ENCODE measurements at places on chromosomes 3 and 15.
A peak's percentile ranks its signal among the peaks of the same experiment; 100 is the strongest.

GRCh38 chr3:104642827-104643226 is 723.9 kb upstream of the ALCAM start:
- no peak for DNase-seq

GRCh38 chr3:178345944-178346343 is 190.3 kb upstream of the KCNMB2 start:
- no peak for DNase-seq

GRCh38 chr15:68145706-68146105 is 59.4 kb downstream of the CALML4 start:
- no peak for DNase-seq

- no peak for DNase-seq
Measured at GRCh38 chr3:195147649-195148080, 123.3 kb downstream of the XXYLT1 start.

DNA sequence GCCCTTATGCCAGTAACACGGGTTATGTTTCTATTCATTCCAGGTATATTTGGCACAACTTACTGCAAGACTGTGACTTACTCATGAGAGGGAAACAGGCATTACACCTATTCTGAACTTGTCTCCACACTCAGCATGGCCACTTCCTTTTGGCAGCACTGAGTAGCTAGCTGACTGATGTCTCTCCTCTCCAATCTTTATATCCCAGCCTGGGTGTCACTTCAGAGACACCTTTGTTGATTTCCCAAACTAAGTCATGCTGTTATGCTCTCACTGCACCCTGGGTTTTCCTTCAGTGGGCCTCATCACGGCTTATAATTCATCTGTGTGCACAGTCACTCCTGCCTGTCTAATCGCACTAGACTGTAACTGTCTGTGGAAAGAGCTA is 114.8 kb downstream of the MYLK start:
- no peak for DNase-seq

- no peak for DNase-seq
Measured at GRCh38 chr3:5754602-5755001, 567.1 kb downstream of the EDEM1 start.

- no peak for DNase-seq
Measured at GRCh38 chr15:50141856-50142255, 22.8 kb upstream of the ATP8B4 start.

DNA sequence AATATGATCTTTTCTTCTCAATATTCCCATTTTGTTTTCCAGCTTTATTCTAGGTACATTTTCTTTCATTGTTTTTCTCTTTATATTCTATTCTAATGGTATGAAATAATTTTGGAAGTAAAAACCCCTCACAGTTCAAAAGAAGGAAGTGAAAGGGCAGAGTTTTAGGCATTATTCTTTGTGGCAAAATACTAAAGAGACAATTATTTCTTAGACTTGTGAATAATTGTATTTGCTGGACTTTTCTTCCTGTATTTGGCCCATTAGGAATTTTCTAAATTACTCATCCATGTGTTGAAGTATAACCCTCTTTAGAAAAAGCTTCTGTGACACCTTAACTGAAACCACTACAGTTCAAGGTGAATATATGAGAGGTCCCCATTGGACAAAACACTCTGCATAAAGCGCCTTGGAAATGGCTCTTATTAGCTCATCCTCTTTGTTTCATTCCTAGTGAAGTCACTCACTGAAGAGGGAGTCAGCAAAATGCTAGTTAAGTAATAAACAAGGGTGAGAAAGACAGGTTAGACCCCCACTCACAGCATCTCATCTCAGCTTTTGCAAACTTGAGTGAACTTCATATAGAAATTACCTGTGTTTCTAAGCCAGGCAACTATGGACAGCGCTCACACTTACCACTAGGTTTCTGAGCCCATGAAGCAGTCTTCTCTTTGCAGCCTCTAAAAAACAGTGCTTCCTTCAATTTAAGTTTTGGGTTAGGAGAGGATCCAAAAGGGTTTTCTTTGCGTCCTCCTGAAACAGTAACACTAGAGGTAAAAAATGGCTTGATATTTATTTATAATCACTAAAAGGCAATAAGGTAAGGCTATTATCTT is 327.5 kb downstream of the ARPP21 start:
- no peak for DNase-seq

- DNase-seq, result no peak
Measured at GRCh38 chr3:52679199-52679538, 6.5 kb downstream of the PBRM1 start.

GRCh38 chr3:33834096-33834453 is 35.6 kb downstream of the PDCD6IP start:
- no peak for DNase-seq

GRCh38 chr15:31077181-31077580 is 24.3 kb downstream of the TRPM1 start:
- no peak for DNase-seq

GRCh38 chr15:74800559-74801094 is 12.0 kb upstream of the LMAN1L start:
- DNase-seq, result no peak

- no peak for DNase-seq
Measured at GRCh38 chr3:46062679-46063078, 35.4 kb upstream of the XCR1 start.

GRCh38 chr3:38534180-38534579 is 38.0 kb downstream of the EXOG start:
- no peak for DNase-seq

DNA sequence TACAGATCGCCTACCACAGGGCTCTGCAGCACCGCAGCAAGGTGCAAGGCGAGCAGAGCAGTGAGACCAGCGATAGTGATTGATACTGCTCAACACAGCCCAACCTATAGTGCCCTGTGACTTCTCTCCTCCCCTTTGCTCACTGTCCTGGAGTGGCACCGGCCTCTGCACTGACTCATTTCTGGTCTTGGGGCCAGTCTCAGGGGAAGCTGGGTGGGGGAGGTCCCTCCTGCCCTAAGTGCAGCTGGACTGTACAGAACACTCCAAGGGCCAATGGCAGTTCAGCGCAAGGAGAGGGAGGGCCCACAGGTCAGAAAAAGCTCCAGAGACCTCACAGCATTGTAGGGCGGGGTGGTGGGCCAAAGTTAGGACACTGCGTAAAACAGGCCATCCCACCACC is 2.5 kb upstream of the OGG1 start:
- DNase-seq, result no peak

DNA sequence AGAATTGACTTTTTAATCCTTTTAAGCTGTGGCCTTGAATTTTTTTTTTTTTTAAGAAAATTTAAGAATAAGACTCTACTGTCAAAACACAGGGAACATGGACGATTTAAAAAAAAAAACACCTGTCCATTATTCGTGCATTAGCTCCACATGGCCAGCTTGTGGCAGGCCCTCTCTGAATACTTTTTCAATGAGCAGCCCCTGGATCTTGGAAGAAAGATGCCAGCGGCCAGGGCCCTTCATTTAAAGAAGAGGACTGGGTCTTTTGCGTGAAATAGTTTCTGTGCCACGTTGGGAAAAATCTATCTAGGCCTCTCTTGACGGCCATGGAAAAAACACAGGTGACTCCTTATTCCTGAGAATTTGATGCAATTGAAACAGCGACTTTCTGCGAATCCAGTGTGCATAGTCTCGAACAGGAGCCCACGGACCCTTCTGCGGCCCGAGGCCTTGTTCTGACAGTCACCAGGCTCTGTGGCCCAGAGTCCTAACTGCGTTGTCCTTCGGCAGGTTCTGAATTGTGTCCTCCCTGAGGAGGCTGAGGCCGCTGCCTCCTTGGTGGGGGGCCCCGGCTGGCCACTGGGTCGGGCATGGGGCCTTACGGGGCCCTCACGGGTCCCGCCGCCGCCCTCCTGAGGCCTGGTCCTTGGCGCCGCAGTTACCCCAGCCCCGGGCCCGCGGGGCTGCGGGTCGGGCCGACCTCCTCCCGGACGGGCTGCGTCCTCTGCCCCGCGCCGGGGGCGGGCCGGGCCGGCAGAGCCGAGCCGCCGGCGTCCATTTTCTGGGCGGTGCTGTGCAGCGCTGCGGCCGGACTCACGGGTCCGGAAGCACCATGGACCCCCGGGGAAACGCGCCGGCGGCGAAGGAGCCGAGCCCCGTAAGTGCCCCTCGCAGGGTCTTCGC is 33.5 kb downstream of the ZBTB38 start:
- peak; percentile 40 for DNase-seq

- no peak for DNase-seq
Measured at GRCh38 chr3:46860017-46860809, 3.0 kb downstream of the MYL3 start.

DNA sequence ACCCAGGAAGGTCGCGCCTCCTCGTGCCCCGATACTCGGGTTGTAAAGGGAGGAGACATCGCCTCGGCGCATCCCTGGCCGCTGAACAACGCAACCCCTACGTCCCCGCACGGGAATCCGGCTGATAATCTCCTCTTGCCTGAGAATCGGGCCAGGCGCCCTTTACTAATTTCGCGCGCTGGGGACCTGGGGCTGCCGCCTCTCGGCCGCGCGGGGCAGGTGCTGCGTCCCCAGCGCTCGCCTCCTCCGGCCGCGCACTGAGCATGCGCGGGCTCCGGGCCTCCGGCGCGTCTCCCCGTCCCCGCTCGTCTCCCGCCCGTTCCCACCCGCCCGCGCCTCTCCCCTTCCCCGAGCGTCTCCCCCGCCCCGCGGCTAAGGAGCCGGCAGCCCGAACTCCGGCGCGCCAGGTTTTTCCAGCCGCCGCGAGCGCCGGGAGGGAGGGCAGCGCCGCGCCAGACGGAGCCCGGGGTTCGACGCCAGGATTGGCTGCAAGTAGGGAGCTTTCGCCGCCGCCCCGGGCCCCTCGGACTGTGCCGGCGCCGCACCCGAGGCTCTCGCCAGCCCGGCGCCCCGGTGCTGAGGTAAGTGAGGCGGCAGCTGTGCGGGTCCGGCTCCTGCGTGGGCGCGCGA is at the start of gene CNTN4:
Gene CNTN4, plus strand, starts transcription at position 469 of the 630 bp plus-strand sequence.
- no peak for DNase-seq

GRCh38 chr15:61126811-61127210 is 102.3 kb downstream of the RORA start:
- no peak for DNase-seq

GRCh38 chr15:99911816-99912215 is 178.6 kb upstream of the LYSMD4 start:
- no peak for DNase-seq

GRCh38 chr3:144187531-144188210 is 216.0 kb downstream of the DIPK2A start:
- DNase-seq, result no peak

GRCh38 chr3:72287956-72288355 is 503.0 kb upstream of the PROK2 start:
- no peak for DNase-seq

GRCh38 chr15:98666841-98667240 is 18.5 kb downstream of the IGF1R start:
- DNase-seq, result no peak

- DNase-seq, result no peak
Measured at GRCh38 chr3:151356794-151357462, 27.6 kb upstream of the P2RY13 start.

GRCh38 chr15:74316141-74316540 is 51.3 kb downstream of the CYP11A1 start:
- no peak for DNase-seq

GRCh38 chr15:57867970-57868798 is 161.7 kb downstream of the POLR2M start:
- no peak for DNase-seq

DNA sequence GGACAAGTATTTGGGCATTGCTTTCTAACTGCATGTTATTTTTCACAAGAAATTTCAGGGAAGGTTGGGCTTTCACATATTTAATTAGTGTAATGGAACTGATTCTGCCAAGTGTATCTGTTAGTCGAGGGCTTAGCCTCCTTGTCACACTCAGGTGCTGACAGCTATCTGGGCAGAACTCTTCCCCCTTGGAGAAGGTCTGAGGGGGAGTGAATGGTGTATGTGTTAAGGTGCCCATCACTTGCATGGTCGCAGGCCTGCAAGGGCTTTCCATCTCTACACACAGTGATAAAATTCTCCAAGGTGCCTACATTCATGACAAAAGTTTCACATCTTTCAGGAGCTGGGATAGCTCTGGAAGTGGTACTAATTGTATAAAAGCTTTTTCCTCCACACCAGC is 97.6 kb upstream of the ICE2 start:
- no peak for DNase-seq
